Activated CD8-positive, alpha-beta memory T cell treated with anti-CD3 and anti-CD28 coated beads for 36 hours (primary cell): ENCODE measurements at places on chromosomes 5 and 9. TPM values are rescaled to one million over a fixed set of nuclear protein-coding genes. Genes with fewer than 3 reads are reported as not detected.

Gene EIF4E1B
- total RNA-seq, result not detected

Gene BAAT
- not detected for total RNA-seq

Gene BTNL8
- not detected for total RNA-seq

Gene NR6A1
- total RNA-seq, result 3.1 TPM

Gene EQTN
- total RNA-seq, result not detected

Gene ARID3C
- total RNA-seq, result 0.34 TPM

Gene CCDC152
- total RNA-seq, result 13.4 TPM

Gene FRMD3
- 0.65 TPM for total RNA-seq

Gene PKD2L2
- total RNA-seq, result not detected

Gene GAS1
- total RNA-seq, result 0.34 TPM
